ENCODE measurements at places on chromosomes 3 and 15. TPM values are rescaled to one million over a fixed set of nuclear protein-coding genes. Genes with fewer than 3 reads are reported as not detected.

Gene SLC24A5
- not detected for total RNA-seq

DNA sequence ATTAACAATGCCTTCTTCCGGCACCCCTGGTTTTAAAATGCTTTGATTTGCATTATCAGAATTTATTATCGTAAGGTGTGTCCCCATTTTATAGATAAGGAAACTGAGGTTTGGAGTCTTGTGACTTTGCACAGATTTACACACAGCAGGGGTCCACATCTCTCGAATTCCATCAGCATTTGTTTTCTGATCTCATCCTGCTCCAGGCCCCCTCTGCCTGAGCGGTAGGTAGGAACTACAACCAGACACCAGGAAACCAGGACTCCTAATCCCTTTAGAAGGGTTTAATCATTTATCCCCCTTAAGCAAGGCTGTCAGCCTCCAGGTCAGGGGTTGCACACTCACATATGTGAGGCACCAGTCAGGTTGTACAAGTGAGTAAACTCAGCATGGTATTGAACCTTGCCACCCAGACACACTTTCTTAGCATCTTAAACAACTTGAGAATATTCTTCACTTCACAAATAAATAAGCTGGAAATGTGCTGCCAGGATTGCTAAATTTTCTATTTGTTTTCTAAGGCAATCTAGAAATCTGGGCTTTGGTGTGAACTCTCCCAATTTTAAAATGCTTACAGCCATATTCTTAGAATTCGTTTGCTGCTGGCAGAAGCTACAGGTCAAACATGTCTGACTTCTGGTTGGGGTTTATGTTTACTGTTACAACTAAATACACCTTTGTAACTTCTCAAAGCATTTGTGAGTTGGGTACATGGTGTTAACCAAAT, 31.7 kb upstream of the CMTM7 start:
- no peaks in the 10 kb centered on the region for H3K36me3 ChIP-seq
- no peak overlapping the region for H3K4me3 ChIP-seq

GRCh38 chr15:90062023-90062442, 40.2 kb downstream of the IDH2 start:
- no peak overlapping the region for H3K4me3 ChIP-seq
- no peaks in the 10 kb centered on the region for H3K36me3 ChIP-seq
- H3K4me1 ChIP-seq, result peaks cover 19% of the 10 kb centered on the region
- H3K27ac ChIP-seq, result peak overlapping the region; percentile 9

DNA sequence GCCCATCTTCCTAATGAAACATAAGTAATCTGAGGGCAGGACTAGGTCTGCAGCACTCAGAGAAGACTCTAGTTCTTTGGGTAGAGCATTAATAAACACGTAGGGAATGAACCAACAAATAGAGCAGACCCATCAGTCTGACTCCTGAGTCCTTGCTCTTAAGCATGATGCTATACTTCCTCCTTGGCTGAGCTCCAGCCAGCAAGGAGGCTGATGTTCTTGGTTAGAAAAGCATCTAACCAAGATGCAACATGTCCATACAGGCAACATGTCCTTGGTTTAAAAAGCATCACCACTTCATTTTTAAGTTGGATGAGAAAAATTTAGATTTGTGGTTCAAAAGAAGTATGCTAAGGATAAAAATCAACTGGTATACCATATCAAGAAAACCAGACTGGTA, 8.5 kb upstream of the MYH15 start:
- H3K27ac ChIP-seq, result no peak overlapping the region
- DNase-seq, result no peak
- no peak overlapping the region for H3K4me3 ChIP-seq

DNA sequence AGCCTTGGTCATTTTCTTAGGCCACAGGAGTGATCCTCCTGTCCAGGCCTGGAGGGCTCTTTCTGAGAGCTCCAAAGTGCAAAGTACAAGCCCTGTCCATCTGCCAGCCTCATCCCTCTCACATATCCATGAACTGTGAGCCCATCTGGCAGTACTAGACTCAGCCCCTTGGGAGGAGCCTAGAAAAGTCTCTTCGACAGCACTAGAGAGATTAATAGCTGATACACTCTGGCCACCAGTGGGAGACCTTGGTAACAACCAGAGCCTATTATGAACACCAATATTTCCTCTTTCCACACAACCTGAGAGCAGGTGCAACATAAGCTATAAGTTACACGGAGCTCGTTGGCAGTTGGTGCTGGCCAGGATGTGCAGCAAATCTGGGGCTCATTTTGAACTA, 59.5 kb upstream of the DCLK3 start:
- H3K36me3 ChIP-seq, result no peaks in the 10 kb centered on the region
- H3K27ac ChIP-seq, result no peak overlapping the region
- DNase-seq, result no peak
- no peak overlapping the region for H3K4me3 ChIP-seq

Gene KBTBD13
- 2.4 TPM for total RNA-seq

DNA sequence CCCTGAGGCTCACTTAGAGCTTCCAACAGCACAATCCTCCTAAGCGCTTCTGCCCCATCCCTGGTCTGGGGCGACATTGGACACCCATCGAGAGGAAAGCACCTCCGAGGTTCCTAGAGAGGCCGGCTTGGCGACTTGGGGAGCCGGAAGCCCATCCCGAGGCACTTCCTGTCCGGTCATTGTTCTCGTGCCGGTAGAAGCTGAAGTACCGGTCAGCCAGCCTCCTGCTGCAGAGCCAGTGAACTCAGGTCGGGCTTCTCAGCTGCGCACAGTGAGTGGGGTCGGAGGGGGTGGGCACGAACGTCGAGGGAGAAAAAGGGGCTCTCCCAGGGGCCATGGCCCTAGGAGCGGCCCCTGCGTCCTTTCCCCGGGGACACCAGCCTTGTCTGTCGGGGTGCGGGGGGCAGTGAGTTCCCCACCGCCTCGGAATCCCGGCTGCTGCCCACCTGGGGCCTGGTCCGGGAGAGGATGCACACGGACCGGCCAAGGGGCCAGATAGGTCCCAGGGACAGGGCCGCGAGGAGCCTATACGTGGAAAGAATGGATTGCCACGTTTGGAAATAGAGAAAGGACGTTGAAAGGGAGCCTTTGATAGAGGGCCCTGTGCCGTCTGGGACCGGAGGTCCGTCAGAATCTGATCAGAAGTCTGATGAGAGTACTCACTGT, at the start of gene ZNF35:
TSS of gene ZNF35 (plus strand) at position 169 of the 666 bp plus-strand sequence. CDS start 2,336 bp downstream, outside the sequence.
- no peaks in the 10 kb centered on the region for H3K36me3 ChIP-seq
- H3K27ac ChIP-seq, result peak within 1 kb of the TSS; percentile 43
- H3K4me3 ChIP-seq, result peak within 1 kb of the TSS; percentile 92
- DNase-seq, result peak; percentile 89
- H3K4me1 ChIP-seq, result peaks cover 9% of the 10 kb centered on the region

DNA sequence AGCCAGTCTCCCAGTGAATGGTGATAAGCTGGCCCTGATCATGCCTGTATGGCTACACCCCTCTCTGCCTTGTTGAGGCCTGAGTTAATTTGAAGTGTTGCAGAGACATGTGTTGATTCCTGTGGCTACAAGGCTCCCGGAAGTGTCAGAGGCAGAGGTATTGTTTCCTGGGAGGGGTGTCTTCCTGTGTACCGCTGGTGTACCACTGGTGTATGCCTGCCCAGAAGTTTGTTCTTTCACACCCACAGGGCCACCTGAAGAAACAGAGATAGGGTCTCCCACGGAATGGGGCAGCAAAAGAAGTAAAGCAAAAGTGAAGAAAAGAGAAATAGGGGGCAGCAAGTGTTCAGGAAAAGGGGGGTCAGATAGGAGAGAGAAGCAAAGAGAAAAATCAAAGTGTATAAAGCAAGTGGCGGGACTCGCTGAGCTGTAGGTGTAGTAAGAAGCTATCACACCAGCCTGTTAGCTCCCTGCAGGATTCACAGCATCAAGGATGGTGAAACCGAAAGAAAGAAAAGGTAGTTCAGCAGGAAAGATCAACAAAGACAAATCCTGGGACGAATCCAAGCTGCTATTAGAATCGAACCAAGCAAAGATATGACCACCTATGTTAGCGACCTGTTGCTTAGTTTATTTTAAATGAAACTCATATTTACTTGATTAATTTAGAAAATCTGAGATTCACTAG, 36.6 kb upstream of the CD47 start:
- no peak overlapping the region for H3K27ac ChIP-seq
- no peak overlapping the region for H3K4me3 ChIP-seq
- DNase-seq, result no peak
- H3K27me3 ChIP-seq, result no peaks in the 10 kb centered on the region
- no peaks in the 10 kb centered on the region for H3K36me3 ChIP-seq

- peaks cover 12% of the 10 kb centered on the region for H3K4me1 ChIP-seq
- H3K27me3 ChIP-seq, result no peaks in the 10 kb centered on the region
- no peak overlapping the region for H3K27ac ChIP-seq
- H3K36me3 ChIP-seq, result no peaks in the 10 kb centered on the region
- DNase-seq, result no peak
- no peak overlapping the region for H3K4me3 ChIP-seq
Measured at GRCh38 chr3:149368201-149368673, 9.2 kb downstream of the TM4SF1 start.

Gene GPR87
- not detected for total RNA-seq

GRCh38 chr3:157493627-157494550, 9.3 kb downstream of the VEPH1 start:
- no peaks in the 10 kb centered on the region for H3K36me3 ChIP-seq
- DNase-seq, result no peak
- no peak overlapping the region for H3K27ac ChIP-seq
- H3K27me3 ChIP-seq, result no peaks in the 10 kb centered on the region
- no peaks in the 10 kb centered on the region for H3K4me1 ChIP-seq
- no peak overlapping the region for H3K4me3 ChIP-seq

GRCh38 chr15:40693904-40694687, 878 bp upstream of the RAD51 start:
- peak overlapping the region; percentile 64 for H3K4me3 ChIP-seq
- H3K27ac ChIP-seq, result peak overlapping the region; percentile 99
- peaks cover 12% of the 10 kb centered on the region for H3K4me1 ChIP-seq
- DNase-seq, result peak; percentile 26

DNA sequence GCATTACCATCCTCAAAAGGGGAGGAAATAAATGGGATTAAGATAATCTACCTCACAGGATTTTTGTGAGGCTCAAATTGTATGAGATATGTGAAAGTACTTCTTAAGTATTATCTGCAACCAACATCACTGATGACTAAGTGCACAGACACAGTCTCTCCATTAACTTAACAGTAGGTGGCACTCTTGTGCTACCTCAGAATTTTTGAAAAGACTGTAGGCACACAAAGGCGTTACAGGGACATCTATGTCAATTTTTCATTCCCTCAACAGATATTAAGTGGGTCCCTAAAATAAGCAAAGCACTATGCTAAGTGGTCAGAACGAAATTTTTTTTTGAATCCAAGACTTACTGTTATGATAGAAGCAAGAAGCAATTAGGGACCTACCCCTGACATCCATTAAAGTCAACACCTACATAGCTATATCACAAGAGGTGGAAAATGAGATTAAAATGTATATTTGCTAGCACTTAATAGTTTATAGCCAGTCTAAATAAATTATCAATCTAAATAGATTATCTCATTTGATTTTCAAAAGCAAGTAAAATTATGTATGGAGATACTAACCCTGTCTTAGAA, 52.9 kb downstream of the RYK start:
- DNase-seq, result no peak
- H3K27me3 ChIP-seq, result no peaks in the 10 kb centered on the region

Gene CGNL1
- 29.2 TPM for total RNA-seq

DNA sequence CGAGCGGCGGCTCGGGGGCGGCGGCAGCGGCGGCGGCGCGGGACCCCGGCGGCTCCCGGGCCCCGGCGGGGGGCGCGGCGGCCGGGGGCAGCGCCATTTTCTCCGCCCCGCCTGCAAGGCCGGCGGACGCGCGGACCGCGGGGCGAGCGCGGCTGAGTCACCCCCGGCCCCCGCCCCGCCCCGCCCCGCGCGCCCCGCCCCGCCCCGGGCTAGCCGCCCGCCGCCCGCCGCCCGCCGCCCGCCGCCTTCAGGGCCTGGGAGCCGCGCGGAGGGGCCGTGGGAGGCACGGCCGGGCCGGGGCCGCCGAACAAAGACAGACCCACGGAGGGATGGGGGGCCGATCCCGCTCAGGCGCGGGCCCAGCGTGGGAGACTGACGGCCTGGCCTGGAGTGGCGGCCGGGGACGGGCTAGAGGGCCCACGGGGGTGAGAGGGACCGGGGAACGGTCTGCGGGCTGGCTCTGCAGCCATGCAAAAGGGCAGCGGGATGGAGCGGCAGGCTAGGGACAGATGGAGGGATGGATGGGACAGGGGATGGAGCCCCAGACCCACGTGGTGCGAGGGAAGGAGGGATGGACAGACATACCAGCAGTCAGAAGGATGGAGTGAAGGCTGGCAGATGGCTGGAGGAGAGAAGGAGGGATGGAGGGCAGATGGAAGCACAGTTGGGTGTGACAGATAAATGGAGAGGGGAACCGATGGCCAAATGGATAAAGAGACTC, at the start of gene EIF4E3:
TSS of gene EIF4E3 (minus strand) at position 132 of the 721 bp plus-strand sequence. CDS start at position 97, 35 bp downstream.
- H3K36me3 ChIP-seq, result no peaks in the 10 kb centered on the region
- no peak for DNase-seq
- H3K4me3 ChIP-seq, result peak within 1 kb of the TSS; percentile 67
- peaks cover 11% of the 10 kb centered on the region for H3K4me1 ChIP-seq
- H3K27me3 ChIP-seq, result no peaks in the 10 kb centered on the region

DNA sequence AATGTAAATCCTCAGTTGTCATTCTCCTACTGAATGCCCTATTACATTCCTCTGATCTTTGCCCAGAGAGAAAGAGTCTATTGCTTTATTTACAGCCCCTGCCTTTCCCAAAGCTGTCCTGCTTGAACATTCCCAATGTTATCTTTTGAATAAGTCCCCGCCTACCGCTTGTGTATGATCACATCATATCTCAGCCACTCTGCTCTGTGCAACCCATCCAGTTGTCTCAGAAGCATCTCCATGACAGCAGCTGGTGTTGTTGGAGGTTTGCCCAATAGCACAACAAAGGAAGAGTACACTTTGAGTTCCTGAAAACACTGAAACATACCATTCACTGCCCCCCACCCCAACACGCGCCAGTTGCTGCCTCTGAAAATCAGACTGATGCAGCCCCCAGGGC, 22.0 kb upstream of the FAM3D start:
- no peak for DNase-seq

DNA sequence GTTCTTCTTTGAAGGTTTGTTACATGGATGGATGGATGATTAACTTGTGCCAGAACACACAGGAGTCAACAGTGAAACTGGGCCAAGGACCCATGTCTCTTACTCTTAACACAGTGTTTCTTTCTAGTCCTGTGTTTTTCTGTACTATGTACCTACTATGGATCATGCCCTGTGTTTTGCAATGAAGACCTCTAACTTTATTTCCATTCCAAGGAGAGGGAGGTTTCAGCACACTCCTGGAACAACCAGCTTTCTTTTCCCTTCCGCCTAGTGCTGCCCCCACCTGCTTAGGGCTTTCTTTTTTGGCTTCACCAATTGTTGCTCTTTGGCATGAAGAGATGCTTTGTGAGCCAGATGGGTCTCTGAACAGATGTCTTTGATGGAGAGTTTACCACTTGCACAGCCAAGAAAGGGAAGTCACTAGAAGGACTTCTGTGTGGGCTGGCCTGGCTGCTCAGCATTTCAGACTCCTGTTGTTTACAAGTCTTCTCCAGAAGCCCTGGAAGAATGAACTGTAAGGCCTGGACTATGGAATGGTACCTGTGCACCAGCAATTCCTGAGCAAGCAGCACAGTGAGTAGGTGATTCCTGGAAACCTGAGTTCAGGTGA, 44.5 kb downstream of the SNAPC5 start:
- no peaks in the 10 kb centered on the region for H3K4me1 ChIP-seq
- H3K4me3 ChIP-seq, result no peak overlapping the region
- H3K27me3 ChIP-seq, result no peaks in the 10 kb centered on the region
- no peaks in the 10 kb centered on the region for H3K36me3 ChIP-seq
- DNase-seq, result peak; percentile 18

Gene THRB
- total RNA-seq, result 1.4 TPM
